ENCODE measurements at places on chromosomes 5 and 9. TPM values are rescaled to one million over a fixed set of nuclear protein-coding genes. Genes with fewer than 3 reads are reported as not detected.

The SUSD1 gene
- 23.9 TPM for total RNA-seq

- DNase-seq = no peak
These were observed 356.7 kb downstream of the ARRDC3 start for GRCh38 chr5:91026466-91026865.

DNA sequence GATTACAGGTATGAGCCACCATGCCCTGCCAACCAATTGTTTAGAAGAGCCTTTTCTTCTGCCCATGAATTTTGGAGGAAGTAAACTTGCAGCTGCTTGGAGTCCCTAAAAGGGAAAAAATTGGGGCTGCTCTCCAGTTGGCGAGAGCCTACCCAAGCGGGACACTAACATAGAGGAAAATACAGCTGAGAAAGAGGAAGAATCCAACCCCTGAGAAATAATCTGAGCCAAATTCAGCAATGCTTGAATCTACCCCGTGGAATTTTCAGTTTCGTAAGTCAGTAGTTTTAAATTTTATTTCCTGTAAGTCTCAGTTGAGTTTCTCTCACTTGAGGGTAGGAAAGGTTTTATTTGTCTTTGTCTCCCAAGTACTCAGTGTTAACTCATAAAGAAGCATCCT is 30.4 kb upstream of the UBTD2 start:
- DNase-seq = no peak

The NUTM2F gene
- total RNA-seq = not detected
